Stimulated activated CD4-positive, alpha-beta T cell treated with anti-CD3 and anti-CD28 coated beads, Interleukin-2, amount 100 ng/mL, for 48 hours (primary cell): ENCODE measurements at places on chromosomes 1 and 21.
A peak's percentile ranks its signal among the peaks of the same experiment; 100 is the strongest.

- no peak for DNase-seq
These were observed 4.4 kb downstream of the ST7L start for GRCh38 chr1:112614460-112615065.

- DNase-seq, result no peak
These were observed 105.8 kb downstream of the GLIS1 start for GRCh38 chr1:53633073-53633704.

DNA sequence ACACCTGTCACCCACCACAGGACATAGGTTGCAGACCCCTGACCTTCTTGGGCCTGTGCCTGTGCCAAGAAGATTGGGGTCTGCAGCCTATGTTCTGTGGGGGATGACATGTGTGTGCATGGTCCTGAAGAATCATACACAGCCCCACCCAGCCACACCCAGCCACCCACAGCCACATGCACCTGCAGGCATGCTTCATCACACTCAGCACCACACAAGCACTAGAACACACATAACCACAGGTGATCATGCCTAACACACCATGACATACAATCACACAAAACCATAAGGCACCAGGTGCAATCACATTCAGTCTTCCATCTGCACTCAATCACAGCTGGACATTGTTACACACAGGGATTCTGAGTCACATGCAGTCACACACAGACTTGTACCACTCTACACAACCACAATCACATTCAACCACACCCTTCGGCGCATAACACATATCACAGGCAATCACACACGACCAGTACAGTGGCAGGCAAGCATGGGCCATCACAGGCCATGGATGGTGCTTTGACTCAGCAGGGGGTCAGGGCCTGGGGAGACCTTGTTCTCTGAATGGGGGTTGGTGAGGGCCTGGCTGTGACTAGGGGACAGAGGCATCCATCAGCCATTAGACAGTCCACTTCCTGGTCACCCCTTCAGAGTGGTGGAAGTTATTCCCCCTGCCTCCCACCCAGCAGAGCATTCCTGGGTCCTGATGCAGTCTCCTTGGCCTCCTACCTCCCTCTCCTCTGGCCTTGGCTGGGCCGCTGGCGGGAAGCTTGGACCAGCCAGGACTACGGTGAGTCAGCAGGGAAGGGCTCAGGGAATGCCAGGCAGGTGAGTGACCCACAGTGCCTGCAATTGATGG lies 44.3 kb upstream of the EPS8L3 start:
- no peak for DNase-seq

DNA sequence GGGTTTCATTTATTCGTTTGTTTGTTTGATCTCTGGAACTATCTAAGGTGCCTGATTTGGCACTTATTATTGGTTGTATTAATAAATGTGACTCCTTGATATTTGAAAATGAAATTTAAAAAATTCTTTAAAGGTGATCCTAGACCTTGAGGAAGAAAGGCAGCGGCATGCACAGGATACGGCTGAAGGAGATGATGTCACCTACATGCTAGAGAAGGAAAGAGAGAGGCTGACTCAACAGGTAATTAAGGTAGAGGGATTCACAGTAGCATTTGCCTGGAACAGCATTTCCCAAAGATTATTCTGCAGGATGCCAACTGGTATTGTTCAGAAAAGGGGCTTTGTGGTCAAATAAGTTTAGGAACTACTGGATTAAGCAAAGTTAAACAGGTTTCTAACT lies 54.4 kb upstream of the WNT2B start:
- DNase-seq, result no peak

DNA sequence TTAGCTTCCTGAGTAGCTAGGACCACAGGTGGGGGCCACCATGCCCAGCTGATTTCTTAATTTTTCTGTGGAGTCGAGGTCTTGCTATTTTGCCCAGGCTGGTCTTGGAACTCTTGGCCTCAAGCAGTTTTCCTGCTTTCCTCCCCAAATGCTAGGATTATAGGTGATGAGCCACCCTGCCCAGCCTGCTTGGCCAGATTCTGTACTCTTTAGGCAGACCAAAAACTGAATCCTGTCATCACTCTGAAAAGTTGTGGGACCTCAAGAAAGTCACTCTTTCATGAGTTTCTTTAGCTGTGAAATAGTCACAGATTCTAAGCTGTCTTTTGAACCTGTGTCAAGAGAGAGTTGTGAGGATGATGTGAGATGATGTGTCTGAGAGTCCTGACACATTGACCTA lies 105.4 kb downstream of the CAMTA1 start:
- no peak for DNase-seq

DNA sequence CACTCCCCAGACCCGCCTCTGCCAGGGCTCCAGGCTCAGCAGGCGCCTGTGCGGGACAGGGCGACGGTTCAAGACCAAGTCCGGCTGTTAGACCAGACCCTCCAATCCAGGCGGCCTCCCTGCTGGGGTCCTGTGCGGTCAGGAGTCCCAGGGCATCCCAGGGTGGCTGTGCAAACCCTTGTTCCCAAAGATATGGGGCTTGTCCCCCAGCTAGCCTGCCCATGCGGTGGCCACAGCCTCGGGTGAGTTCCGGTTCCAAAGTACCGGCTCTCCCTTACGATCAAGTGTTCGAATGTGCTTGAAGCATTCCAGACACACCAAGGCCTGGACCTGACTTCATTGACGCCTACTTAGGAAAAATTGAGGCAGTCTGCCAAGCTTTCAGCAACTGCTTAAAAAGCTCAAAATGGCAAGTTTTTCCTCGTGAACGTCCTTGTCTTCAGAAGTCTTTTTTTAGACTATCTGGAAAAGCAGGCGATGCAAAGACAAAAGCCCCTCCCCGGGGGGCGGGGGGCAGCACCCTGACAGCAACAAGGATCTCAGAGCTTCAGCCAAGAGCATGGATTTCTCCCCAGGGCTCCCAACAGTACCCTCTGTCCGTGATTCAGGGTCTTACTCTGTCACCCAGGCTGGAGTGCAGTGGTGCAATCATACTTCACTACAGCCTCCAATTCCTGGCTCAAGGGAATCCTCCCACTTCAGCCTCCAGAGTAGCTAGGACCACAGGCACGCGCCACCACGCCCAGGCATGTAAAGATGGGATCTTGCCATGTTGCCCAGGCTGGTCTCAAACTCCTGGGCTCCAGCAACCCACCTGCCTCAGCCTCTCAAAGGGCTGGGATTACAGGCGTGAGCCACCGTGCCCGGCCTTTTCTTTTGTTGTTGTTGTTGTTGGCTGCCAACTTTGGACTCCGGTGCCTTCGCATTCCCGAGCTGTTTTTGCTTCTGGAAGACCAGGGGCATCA lies 2.3 kb downstream of the FAAP20 start:
- DNase-seq, result no peak

DNA sequence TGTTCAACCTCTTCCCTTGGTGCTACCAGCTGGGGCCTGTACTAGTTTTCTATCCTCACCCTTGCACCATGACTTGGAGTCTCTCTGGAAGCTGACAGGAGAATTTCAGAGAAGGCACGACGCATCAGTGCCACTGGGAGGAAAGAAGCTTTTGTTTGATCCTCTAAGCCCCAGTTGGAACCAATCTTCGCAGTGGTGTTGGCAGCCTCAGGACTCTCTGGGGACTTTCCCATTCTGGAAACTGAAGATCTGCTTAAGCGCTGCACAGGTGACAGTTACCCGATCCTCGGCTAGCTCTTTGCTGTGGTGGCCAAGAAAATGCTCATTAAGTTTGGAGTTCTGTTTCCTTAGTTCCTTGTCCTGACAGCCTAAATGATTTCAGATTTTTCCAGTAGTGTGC lies 222.3 kb downstream of the RHOU start:
- DNase-seq, result no peak

DNA sequence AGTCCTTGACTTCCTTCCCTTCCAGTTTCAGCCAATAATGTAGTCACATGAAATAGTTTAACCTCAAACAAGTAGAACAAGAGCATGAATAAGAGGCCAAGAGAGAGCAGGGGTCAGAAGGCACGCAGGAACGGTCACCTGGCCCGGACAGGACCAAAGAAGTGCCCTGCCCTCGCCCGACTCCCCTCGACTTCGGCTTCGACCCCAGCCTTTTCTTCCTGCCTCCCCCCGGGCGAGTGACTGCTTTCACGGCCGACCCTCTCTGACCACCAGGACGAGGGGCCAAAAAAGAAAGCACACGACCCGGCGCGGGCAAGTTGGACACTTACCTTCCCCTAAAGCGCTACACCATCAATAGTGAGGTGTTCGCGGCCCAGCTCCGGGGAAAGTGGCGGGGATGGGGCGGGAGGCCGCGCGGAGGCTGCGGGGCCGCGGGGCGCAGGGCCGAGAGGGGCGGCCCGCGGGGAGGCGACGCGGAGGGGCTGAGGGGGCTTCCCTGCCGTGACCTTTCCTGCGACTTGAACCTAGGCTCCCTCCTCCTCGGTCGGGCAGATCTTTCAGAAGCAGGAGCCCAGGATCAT lies 519 bp downstream of the RERE start:
- DNase-seq, result peak; percentile 7

DNA sequence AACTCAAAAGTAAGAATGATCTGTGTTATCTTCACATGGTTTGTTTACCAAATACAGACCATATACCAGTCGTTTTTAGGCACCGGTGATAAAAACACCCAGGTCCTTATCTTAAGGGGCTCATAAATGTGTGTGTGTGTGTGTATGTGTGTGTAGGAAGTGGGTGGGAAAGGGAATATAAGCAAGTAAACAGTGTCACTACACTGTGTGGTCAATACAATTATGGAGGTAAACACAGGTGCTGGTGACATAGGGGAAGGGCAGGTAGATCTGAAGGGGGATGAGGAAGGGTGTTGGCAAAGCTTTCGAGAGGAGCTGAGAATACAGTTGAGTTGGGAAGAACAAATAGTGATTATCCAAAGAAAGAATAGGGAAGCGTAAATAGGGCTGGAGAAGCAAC lies 19.1 kb upstream of the MRPS6 start:
- DNase-seq, result no peak

DNA sequence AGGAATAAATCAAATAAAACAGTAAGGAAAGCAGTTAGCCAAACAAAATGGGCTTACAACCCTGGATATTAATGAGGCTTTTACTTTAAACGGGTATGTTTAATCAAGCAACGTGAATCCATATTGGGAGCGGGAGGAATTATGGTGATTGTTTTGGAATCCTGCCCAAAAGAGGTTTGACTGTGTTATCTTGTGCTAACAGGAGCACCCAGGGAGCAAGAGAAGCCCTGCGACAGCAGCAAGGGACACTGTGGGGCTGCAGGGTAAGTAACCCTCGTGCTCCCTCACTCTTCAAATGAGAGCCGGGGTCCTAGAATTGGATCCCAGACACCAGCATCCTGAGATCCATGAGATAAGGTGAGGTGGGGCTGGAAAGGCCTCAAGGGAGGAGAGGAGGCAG lies 72.6 kb upstream of the PGBD5 start:
- no peak for DNase-seq

- no peak for DNase-seq
These were observed 3.8 kb downstream of the LAMC1 start for GRCh38 chr1:183027031-183027430.

- no peak for DNase-seq
These were observed 101.7 kb downstream of the ADSS2 start for GRCh38 chr1:244350027-244350426.

GRCh38 chr1:25568834-25569596 lies 25.6 kb downstream of the LDLRAP1 start:
- no peak for DNase-seq

DNA sequence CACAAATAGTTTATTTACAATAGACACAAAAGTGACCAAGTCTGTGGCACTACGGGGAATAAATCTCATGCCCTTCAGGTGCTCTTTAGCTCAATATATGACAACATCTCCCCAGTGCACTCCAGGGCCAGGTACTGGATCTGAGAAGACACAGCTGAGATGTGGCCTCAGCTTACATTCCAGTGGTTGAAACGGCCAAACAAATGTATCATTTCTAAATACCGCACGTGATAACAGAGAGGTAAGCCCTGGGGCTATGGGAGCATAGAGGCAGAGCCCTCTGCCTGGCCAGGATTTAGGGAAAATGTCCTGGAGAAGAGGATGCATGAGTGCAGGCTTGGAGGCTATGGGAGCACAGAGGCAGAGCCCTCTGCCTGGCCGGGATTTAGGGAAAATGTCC lies 630.5 kb downstream of the SMYD3 start:
- no peak for DNase-seq

GRCh38 chr1:200108659-200109058 lies 81.1 kb downstream of the NR5A2 start:
- DNase-seq, result no peak

DNA sequence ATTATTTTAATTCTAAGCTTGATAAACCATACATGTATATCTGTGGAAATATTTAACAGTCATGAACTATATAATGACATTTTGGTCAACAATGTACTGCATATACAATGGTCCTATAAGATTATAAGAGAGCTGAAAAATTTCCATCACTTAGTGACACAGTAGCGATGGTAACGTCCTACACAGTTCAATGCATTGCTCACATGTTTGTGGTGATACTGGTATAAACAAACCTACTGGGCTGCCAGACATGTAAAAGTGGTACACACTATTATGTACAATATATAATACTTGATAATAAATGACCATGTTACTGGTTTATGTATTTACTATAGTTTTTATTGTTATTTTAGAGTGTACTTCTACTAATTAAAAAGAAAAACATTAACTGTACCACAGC lies 841.9 kb downstream of the LTN1 start:
- DNase-seq, result no peak

DNA sequence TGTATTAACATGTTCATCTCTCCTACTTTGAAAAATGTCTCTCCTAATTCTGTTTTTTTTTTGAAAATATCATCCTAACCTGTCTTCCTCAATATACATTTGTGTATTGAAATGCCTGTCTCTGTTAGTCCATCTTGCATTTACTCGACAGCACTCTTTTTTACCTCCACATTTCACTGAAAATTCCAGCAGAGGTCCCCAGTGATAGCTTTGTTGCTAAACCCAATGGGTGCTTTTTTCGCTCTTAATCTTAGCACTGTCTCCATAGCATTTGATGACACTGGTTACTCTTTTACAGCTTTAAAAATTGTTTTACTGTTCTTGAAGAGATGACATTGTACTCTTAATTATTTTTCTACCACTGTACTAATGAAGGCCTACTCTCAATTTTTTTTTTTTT lies 10.8 kb downstream of the OSBPL9 start:
- DNase-seq, result no peak

DNA sequence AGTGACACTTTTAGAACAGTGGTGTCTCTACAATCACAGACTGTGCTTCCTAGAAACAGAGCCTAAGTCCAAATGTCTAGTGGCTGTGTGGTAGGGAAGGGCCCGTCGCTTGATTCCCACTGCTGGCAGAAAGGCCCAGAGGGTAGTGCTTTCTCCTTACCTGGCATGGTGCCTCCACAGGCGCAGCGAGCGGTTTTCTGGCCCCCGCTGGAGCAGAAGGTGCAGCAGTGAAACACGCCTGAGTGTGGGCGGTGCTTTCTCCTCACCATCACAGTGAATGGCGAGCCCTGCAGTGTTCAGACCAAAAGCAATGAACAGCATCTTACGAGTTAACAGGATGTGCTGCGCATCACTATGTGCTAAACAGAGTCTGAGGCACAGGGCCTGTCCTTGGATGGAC lies 8.3 kb downstream of the TRIM45 start:
- no peak for DNase-seq
